ENCODE measurements at places on chromosomes 16 and 17.
A peak's percentile ranks its signal among the peaks of the same experiment; 100 is the strongest.

DNA sequence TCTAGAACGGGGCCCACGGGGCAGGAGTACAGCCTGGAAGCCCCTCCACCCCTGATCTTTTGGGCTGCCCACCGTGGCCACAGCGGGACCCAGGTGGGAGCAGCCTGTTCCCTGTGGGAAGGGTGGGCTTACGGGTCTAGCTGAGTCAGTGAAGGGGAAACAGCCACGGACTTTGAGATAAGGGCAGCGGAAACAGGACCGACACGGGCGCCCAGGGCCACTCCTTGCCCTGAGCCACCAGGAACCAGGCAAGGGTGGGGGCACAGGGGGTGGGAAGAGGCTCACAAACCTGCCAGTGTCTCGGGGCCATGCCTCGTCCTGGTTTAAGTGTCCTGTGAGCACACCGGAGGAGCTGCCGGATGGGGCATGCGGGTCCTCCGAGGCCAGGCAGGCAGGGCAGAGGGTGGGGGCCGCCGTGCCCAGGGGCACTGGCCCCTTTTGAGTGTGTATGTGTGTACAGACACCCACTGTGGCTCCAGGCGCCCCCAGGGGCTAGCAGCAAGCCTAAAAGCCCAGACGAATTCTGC is 47.6 kb upstream of the PVALEF start:
- no peak for DNase-seq

- DNase-seq: no peak
Measured at GRCh38 chr16:53901408-53901807, 197.5 kb downstream of the FTO start.

DNA sequence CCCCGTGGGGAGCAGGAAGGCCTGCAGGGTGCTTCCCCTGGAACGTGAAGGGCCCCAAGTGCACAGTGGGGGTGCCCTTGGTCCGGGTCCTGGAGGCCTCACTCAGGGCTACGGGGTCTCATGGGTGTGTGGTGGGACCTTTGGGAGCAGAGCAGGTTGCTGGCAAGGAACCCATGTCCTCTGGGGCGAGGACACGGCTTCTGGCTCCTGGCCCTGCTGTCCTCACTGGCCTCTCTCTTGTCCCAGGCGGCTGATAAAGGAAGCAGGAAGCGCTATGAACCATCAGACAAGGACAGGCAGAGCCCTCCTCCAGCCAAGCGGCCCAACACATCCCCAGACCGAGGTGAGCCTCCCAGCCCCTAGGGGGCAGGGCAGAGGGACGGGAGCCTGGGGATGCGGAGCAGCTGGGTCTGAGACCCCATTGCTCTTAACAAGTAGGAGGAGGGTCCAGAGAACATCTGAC is 9.8 kb upstream of the IL17C start:
- no peak for DNase-seq

DNA sequence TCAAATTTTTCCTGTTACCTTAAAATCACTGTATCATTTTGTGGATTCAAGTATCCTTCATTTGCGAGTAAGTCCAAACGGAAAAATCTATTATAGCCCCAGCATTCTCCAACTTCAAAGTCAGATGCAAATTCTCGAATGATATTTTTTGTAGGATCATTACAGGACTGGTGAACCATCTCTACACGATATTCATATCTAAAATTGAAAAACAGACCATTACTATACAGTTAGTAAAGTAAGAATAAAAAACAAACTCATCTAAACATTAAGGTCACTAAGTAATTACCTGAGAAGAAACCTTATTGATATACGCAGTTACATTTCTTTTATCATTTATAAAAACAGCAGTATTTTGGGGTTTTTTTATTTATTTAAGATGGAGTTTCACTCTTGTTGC is 49.8 kb downstream of the TRIM37 start:
- no peak for DNase-seq

GRCh38 chr16:2774161-2774891 is 2.8 kb downstream of the ELOB start:
- DNase-seq: no peak

GRCh38 chr17:68290268-68290954 is 516 bp downstream of the SLC16A6 start:
- DNase-seq: peak; percentile 31

GRCh38 chr16:8956265-8957062 is 7.2 kb downstream of the USP7 start:
- DNase-seq: no peak

- no peak for DNase-seq
Measured at GRCh38 chr17:40888196-40888720, 3.2 kb upstream of the KRT20 start.

GRCh38 chr17:69547230-69547629 is 132.7 kb downstream of the MAP2K6 start:
- DNase-seq: no peak

GRCh38 chr17:76314392-76315227 is 6.5 kb upstream of the QRICH2 start:
- DNase-seq: no peak

- no peak for DNase-seq
Measured at GRCh38 chr17:46958041-46958591, 20.9 kb downstream of the RPRML start.

GRCh38 chr17:55456307-55457240 is 34.9 kb upstream of the MMD start:
- DNase-seq: no peak

All from stimulated activated CD4-positive, alpha-beta T cell treated with anti-CD3 and anti-CD28 coated beads, Interleukin-2, amount 100 ng/mL, for 4 hours (primary cell).